ENCODE measurements at places on chromosomes 7 and 10. TPM values are rescaled to one million over a fixed set of nuclear protein-coding genes. Genes with fewer than 3 reads are reported as not detected.

The ENTPD1 gene
- total RNA-seq, result 0.37 TPM

DNA sequence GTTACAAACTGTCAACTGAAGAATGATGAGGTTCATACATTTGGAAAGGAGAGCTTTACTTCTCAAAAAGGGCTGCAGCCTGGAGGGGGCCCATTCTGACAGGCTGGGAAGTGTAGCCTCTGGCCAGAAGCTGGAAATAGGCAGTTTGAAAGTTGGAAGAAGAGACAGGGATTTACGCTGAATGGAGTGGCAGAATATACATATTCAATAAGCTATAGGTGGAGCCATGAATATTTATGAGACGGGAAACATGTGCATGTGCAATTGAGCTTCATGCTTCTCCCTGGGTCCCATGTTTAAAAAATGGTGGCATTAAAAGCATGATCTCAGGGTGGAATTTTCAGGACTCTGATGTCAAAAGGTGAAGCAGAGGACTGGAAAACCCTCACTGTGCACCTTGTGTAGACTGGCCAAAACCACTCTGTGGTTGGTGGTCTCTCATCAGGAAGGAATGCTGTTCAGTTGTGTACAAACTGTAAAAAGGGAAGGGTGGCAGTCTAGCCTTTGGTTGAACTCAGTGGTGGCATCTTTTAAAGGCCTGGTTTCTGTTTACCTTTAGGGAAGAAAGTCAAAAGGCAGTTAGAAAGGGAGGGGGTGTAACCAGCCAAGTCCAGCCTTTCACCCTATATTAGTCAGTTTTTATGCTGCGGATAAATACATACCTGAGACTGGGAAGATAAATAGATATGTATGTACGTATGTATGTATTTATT lies 7.2 kb upstream of the ACTR3B start:
- no peak overlapping the region for H3K4me3 ChIP-seq
- no peaks in the 10 kb centered on the region for H3K36me3 ChIP-seq
- H3K27me3 ChIP-seq, result peaks cover 2% of the 10 kb centered on the region
- H3K4me1 ChIP-seq, result no peaks in the 10 kb centered on the region

DNA sequence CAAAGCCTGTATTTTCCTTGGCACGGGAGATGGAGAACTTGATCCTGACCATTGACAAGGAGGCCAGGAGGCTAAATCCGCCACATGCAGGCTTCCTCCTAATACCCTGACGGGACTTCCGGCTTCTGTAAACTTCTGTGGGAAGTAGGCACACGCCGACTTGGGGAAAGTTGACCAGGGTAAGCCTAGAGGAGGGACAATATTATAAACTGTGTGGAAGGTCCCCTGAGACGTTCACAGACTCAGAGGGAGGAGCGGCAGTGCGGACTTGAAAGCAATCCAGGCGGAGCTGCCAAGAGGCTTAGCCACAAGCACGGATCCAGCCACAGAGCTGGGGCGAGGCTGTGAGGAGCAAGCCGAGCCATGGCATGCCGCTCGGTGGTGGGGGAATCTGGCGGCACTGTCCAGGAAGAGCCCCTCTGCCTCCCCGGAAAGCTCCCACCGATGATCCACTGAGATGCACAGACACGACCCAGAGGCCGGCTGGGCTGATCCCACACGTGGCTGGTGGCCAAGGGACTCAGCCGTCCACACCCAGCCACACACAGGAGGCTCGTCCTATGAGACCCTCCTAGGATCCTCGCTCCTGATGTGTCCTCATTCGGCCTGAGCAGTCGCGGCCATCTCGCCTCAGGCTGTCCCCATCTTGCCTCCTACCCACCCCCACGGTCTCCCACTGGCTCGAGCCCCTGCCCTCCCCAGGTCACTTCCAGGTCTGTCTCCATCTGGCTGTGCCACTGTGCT lies 40.0 kb upstream of the INSIG1 start:
- H3K4me1 ChIP-seq, result peaks cover 9% of the 10 kb centered on the region
- H3K4me3 ChIP-seq, result no peak overlapping the region
- peaks cover 7% of the 10 kb centered on the region for H3K27me3 ChIP-seq
- H3K27ac ChIP-seq, result no peak overlapping the region

DNA sequence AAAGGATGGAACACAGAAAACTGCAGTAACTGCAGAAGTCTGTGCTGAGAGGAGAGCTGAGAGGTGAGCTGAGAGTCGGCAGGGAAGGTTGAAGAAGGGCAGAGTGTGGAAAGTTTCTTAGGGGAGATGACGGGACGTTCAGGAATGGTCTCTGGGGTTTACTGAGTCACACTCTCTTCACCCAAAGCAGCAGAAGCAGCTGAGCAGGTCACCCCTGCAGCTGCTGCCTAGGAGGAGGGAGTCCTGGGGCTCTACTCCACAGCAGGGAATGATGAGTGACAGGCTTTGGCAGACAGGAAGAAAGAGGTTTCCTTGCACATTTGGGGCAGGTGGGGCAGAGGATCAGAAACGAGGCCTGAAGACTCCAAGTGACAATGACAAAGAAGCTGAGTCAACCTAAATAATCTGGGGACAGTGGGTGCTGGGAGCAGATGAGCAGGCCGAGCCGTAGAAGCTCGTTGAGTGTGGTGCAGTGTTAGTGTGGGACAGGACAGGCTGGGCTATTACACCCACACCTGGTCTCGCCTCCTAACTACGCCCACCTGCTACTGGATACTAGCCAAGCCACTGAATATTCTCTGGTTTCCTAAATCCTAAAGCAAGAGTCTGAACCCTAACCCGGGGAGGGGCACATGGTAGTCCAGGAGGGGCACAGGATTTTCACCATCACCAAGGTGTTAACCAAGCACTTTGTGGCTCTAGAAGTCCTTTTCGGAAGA lies 24.9 kb downstream of the BEND7 start:
- no peak for DNase-seq
- peaks cover 9% of the 10 kb centered on the region for H3K27me3 ChIP-seq
- H3K4me3 ChIP-seq, result no peak overlapping the region
- H3K27ac ChIP-seq, result no peak overlapping the region

GRCh38 chr7:41921453-41921981 lies 218.6 kb upstream of the INHBA start:
- peaks cover 8% of the 10 kb centered on the region for H3K27me3 ChIP-seq
- H3K4me1 ChIP-seq, result no peaks in the 10 kb centered on the region
- H3K36me3 ChIP-seq, result no peaks in the 10 kb centered on the region
- H3K27ac ChIP-seq, result no peak overlapping the region
- no peak for DNase-seq

The ZNRF2 gene
- total RNA-seq, result 8.8 TPM

- H3K4me1 ChIP-seq, result no peaks in the 10 kb centered on the region
- H3K27ac ChIP-seq, result no peak overlapping the region
- no peaks in the 10 kb centered on the region for H3K36me3 ChIP-seq
- H3K27me3 ChIP-seq, result peaks cover 12% of the 10 kb centered on the region
- no peak for DNase-seq
These were observed 146.5 kb downstream of the TMEM178B start for GRCh38 chr7:141220263-141220880.

DNA sequence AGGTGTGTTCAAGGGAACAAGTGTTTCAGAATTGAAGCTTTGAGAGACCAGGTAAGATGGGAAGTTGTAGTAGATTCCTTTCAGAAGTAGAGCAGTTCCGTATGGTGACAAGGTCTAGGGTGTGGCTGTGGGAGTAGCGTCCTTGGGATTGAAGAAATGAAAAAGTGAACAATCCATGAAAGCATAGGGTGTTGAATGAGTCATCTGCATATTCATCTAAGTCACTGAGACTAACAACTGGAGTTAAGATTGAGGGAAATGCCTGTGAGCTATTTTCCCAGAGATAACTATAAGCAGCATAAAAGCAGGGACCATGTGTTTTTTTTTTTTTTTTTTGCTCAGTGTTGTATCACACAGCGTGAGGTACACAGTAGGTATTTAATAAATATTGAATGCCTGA lies 134.8 kb downstream of the PHTF2 start:
- no peak for DNase-seq
- H3K27ac ChIP-seq, result no peak overlapping the region
- peaks cover 2% of the 10 kb centered on the region for H3K36me3 ChIP-seq
- no peak overlapping the region for H3K4me3 ChIP-seq

The RAMP3 gene
- total RNA-seq, result not detected

DNA sequence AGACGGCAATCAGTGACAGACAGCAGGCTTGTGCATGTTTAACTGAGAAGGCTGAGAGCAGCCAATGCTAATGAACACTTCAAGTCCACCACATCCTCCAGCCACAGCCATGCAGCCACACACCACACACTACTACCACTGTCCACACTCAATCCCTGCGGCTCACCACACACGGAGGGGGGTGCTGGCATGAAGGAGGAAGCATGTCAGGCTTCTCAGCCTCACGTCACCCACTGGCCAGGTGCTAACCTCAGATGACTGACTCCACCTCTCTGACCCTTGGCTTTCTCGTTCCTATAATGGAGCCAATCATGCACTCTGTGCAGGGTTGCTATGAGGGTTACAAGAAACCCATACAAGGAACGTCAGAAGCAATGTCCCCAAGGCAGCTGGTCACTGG lies 165.4 kb upstream of the RNF32 start:
- no peak overlapping the region for H3K27ac ChIP-seq
- no peak for DNase-seq
- H3K36me3 ChIP-seq, result no peaks in the 10 kb centered on the region
- peaks cover 37% of the 10 kb centered on the region for H3K27me3 ChIP-seq

DNA sequence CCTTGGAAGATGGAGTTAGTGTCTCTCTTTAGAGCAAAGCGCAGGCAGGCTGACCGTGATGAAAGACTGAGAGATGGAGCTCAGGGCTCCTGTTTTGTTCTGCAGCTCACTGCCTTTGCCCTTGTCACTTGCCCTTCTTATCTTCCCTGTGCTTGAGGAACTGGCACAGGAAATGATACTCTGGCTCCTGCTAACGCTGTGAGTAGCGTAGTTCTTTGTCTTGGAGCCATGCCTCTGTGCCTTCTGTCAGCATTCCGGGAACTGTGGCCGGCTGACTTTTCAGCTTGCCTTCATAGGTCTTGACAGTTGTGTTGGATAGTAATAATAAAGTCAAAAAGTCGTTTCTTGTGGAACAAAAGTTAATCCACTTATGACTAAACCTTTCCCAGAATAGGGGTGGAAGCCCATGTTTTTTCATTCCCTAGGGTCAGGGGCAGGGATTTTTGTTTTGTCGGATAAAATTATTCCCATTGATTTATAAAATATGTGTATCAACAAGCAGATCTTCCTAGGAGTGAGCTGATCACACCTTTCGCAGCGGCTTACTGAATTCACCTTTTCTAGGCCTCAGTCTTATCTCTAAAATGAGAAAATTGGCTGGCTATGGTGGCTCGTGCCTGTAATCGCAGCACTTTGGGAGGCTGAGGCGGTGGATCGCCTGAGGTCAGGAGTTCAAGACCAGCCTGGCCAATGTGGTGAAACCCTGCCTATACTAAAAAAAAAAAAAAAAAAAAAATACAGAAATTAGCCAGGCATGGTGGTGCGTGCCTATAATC lies 16.6 kb upstream of the TMEM236 start:
- H3K4me1 ChIP-seq, result peaks cover 2% of the 10 kb centered on the region
- no peaks in the 10 kb centered on the region for H3K36me3 ChIP-seq
- no peak overlapping the region for H3K4me3 ChIP-seq

GRCh38 chr7:69823151-69823744 lies 225.0 kb downstream of the AUTS2 start:
- no peaks in the 10 kb centered on the region for H3K36me3 ChIP-seq
- H3K4me1 ChIP-seq, result peaks cover 5% of the 10 kb centered on the region
- DNase-seq, result no peak
- peaks cover 4% of the 10 kb centered on the region for H3K27me3 ChIP-seq
- no peak overlapping the region for H3K27ac ChIP-seq

DNA sequence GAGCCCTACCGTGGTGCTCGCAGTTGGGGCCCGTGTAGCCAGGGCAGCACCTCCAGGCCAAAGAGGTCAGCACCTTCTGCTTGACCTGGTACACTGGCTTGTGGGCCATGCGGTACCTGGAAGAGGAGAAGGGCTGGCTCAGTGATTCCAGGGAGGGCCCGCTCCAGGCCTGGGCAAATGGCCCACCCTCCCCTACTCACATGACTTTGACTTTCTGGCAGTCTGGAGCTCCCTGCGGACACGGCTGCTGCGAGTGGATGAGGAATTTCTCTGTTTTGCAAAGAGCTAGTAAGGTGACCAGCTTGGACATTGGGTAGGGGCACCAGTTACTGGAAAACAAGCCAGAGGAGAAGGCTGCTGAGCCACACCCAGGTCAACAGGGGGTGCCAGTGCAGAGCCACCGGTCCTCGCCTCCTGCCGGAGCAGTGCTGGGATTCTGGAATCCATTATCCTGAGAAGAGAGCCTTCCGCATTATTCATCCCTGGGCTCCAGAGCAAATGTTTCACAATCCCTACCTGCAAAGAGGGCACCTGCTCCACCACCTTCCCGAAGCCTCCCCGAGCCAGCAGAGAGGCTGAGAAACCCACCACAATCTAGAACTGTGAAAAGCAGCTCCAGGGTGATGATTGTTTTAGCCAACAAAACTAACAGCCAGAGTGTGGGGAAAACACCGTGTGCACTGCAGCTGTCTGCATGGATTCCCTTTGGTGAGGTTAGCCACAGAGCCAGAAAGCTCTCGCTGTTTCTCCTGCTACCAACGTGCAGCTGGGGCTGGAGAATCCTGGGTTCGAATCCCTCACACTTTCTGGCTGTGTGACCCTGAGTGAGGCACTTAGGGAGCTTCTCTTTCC lies 11.8 kb downstream of the MMRN2 start:
- peaks cover 4% of the 10 kb centered on the region for H3K4me1 ChIP-seq
- H3K4me3 ChIP-seq, result no peak overlapping the region
- no peak for DNase-seq
- no peaks in the 10 kb centered on the region for H3K27me3 ChIP-seq
- no peaks in the 10 kb centered on the region for H3K36me3 ChIP-seq
- no peak overlapping the region for H3K27ac ChIP-seq

The CHST3 gene
- total RNA-seq, result 0.46 TPM
